ENCODE measurements at places on chromosomes 12 and 14.

GRCh38 chr14:95516554-95517181 is at the start of gene SYNE3:
TSS of gene SYNE3 (minus strand) at chr14:95516650. CDS start at chr14:95475821, 40,829 bp downstream.
- peak; percentile 66 for DNase-seq

DNA sequence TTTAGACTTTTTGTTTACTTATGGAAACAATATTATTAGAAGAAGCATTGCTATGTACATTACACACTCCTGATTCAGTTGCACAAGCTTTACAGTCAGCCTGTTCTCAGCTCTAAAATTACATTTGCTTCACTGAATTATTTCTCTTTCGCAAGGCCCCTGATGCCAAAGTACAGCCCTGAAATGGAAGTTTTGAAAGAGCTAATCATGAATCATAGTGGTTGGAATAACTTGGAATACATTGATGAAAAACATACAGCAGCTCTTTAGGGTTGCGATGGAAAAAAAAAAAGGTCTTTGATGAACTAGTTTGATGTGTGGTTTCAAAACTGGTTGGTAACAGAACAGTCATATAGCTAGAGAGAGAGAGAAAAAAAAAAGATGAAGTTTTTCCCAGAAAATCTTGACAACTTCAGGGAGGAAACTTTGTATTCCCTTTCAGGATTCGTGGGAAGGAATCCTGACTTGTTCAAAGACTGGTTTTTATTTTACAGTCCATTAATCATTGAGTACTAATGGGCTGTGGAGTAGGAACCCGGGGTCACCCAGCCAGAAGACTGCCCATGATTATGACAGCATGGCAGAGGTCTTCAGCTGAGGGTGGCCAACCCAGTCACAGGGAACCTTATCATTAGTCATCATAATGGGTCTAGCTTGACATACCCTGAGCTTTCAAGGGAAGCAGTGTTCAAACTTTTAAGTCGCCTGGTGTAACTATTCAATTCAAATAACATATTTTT is 460.1 kb downstream of the NAV3 start:
- DNase-seq: peak; percentile 3

GRCh38 chr12:107511292-107511691 is 174.3 kb upstream of the PWP1 start:
- no peak for DNase-seq

DNA sequence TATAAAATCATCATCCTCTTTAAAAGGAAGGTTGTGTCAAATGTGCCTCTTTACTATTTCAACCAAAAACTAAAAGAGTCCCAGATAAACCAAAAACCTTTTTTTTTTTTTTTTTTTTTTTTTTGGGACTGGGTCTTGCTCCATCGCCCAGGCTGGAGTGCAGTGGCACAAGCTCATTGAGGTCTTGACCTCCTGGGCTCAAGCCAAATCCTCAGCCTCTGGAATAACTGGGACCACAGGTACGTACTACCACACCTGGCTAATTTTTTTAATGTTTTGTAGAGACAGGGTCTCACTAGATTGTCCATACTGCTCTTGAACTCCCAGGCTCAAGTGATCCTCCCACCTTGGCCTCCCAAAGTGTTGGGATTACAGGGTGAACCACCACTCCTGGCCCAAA is 16.4 kb upstream of the SELPLG start:
- DNase-seq: no peak

- no peak for DNase-seq
These were observed 90.2 kb downstream of the FUT8 start for GRCh38 chr14:65502676-65503124.

DNA sequence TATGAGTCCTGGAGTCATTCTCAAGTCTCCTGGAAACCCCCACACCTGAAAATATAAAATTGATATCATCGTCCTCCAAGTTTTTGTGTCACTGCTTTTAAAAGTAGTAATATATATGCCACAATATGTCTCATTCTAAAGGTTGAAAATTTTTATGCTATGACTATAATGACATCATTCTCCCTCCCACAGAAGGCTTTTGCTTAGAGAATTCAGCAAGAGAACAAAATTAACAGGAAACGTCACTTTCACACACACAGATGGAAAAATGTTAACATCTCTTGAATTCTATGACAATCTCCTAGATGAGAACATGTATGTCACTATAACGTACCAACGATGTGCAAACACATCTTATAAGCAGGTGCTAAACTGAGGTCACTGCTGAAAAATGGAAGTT is 498.3 kb downstream of the FOXG1 start:
- DNase-seq: no peak

DNA sequence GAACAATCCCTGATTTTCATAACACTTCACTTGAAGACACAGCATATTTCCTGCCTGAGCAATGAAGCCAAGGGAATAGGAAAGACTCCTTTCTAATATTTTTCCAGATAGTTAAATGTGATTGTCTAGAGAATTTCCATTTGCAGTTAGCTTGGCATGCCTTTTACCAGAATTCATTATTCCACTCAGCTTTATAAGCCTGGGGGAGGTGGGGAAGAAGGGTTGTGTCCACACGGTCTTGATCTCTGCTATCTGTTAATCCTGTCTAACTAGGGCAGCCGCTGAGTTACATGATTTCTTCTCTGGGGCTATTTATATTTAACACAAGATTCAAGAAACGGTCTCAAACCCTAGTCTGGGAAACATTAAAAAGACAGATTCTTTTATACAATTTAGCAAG is 146.6 kb upstream of the FSCB start:
- DNase-seq: peak; percentile 38

DNA sequence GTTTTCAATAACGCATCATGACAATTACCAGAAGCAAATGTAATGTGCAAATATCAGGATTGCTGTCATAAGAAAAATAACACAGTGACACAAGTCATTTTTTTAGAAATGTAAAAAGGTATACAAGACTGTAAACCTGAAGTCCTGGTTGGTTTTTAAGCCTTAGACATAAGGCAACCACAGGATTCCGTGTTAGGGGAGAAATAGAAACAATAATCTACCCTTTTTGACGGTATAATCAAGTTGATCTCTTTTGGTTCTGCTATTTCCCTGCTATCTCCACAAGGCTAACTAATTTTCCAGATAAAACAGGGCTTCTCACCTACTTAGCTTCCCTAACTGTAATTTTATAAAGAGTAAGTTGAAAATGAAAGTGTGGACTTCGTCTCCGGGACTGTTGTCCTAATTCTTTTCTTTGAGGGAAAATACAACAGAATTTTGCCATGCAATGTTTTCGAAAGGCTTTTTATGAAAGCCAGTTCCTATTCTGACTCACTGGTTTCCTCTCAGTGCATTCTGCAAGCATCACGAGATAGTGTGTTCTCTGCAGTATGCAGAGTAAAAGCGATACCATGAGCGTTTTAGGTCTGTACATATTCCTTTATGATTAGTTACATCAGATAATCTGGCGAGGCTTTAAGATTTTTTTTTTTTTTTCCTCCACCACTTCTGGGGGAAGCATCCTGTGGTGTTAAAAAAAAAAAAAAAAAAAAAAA is 10.6 kb downstream of the MYO1H start:
- no peak for DNase-seq
